Activated CD4-positive, alpha-beta T cell treated with anti-CD3 and anti-CD28 coated beads, Interleukin-2, amount 50 U/mL, for 16 hours (primary cell): ENCODE measurements at places on chromosomes 1 and 21.

- peak; percentile 24 for DNase-seq
These were observed 1719.5 kb downstream of the MRPL39 start for GRCh38 chr21:23887725-23888306.

- DNase-seq: no peak
These were observed 37.0 kb downstream of the CCDC185 start for GRCh38 chr1:223430236-223430635.

GRCh38 chr21:42120903-42121535, 49.9 kb downstream of the UMODL1 start:
- DNase-seq: no peak

GRCh38 chr1:106564192-106564591, 492.3 kb upstream of the PRMT6 start:
- DNase-seq: no peak

DNA sequence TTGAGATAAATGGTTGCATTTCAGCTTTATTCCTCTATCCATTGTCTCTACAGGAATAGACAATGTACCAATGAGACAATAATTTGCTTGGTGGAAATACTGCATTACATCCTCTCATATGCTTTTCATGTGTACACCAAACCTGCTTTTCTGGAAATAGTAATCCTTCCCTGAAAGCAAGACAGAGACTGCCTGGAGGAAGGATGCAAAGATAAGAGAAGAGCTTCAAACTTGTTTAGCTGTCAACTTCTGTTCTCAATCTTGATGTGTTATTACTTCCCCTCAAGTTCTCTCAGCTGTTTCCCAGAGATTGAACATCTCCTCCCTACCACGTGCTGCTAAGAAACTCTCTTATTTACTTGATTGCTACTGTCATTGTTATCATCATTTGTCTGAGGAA, 1125.4 kb upstream of the TMPRSS15 start:
- no peak for DNase-seq

DNA sequence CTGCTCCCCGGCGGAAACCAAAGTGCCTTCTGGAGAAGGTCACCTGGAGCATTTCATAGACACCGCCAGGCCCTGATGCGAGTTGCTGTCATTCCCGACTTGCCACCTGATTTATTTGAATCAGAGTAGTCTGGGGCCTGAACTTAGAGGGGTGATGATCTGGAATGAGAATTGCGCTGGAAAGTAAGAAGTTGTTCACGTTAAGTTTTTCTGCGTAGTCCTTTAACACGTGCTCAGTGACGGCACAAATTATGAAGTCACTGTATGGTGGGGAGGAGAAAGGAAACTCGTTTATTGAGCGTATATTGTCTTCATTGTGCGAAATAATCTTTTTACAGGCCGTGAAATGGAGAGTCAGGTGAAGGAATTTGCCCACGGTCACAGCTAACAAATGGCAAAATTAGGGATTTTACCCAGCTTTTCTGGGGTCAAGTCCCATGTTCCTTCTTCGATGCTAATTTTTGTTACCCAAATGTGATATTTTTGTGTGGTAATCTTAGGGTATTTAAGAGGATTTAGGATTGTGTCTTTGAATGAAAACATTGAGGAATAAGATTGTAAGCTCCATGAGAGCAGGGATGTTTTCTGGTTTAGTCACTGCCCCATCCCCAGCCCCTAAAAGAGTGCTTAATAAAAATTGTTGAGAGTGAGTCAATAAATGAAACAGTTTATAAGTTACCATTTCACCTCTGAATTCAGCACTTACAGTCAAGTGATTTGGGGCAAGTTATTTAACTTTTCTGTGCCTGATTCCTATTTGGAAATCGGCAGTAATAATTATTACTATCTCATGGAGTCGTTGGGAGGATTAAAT, 46.4 kb upstream of the NBL1 start:
- DNase-seq: no peak

DNA sequence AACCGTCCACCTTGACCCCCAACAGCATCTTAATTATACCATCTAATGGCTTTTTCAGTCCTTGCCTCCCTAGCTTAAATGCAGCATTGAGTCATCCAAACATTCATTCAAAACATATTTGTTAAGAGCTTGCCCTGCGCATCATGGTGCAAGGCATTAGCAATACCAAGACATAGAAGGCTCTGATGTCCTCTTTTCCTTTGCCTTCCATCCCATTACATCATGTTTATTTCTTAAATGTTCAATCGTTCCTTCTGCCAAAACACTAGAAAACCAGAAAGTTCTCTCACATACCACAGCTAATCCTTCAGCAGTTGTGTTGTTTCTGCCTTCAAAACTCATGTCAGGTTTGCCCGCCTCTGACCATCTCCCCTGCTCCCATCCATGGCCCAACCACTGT, 29.8 kb upstream of the VTCN1 start:
- no peak for DNase-seq

DNA sequence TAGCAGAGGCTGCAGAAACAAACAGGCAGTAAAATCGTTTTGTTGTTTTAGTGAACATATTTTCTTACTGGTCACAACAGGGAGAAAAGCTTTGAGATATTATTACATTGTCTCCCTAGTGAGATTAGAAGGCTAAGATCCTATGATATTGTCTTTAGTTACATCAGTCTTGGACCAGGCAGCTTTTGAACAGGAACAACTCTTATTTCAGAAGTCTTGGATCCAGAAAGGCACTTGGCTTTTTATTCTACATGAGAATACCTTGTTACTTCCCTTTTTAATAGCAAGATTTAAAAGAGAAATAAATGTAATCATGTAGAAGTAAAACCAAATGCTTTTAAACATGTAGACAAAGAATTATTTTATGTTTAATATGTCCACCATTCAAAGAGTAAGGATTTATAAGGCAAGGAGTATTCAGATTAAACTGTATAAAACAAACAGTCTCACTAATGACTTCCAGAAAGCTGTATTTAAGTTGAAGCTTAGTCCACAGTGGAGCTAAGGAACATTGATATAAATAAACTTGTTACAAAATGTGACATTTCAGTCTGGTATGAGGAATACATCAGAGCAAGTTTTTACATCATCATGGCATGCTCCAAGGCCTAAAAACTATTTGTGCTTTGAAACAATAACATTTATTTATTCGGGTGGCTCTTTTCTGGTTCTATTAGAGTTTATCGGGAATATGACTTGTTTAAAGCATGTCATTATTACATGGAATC, 72.2 kb downstream of the PHTF1 start:
- DNase-seq: no peak

GRCh38 chr1:50936321-50936720, 23.7 kb downstream of the FAF1 start:
- no peak for DNase-seq

GRCh38 chr1:178634445-178634844, 90.6 kb upstream of the RALGPS2 start:
- DNase-seq: no peak

DNA sequence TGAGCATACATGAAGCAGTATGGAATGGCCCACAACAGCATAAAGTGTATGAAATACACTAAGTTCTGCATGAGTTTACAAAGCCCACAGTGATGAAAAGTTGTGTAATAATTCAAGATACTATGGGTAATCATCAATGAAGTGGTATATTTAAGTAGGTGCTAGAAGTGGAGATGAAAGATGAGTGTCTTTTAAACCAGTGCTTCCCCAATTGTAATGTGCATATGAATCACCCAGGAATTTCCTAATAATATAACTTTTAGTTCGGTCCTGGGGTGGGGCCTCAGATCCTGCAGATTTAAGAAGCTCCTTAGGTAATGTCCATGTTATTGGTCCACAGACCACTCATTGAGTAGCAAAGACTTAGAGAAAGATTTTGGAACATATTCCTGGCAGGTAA, 184.9 kb downstream of the DUSP10 start:
- DNase-seq: no peak

- no peak for DNase-seq
These were observed 47.7 kb downstream of the CXADR start for GRCh38 chr21:17560377-17561025.

- no peak for DNase-seq
These were observed 22.5 kb downstream of the ZNF670 start for GRCh38 chr1:247056071-247056470.

DNA sequence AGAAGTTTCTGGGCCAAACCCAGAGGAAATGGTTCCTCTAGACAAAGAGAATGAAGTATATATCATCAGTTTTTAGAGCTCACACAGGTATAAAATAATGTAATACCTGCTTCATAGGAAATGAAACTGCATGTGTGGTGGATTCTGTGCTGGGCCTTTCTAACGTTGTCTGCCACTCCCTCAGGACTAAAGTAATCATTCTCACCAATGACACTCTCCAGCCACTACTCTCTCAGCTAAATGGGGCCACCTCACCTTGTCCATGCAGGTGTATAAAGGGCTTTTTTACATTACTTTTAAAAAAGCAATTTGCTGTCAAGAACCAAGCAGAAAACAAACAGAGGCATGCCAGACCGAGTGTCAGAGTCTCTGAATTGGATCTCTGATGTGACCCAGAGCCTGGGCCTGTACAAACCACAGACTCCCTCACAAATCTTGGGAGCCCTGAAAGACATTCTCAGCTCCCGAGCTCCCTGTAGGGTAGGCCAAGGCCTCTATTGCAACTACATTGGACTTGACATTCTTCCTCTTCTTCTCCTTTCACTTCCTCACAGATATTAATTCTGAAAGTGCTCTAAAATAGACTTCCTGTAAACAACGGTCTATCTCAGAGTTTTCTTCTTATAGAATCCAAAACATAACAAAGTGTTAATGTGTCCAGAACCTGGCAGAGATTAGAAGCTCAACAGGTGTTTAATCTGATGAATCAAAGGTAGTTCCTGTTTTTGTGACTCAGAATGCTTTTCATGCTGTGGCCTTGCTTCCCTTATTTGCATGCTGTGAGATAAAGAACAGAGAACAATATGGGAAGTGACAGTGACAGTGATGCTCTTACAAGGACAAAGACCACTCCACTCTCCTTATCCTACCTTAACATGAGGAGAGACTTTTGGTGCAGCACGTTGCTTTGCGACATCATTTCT, 8.6 kb downstream of the AIM2 start:
- peak; percentile 56 for DNase-seq
